ENCODE measurements at places on chromosomes 7 and 10.

GRCh38 chr10:60718886-60719285, 59.4 kb upstream of the CDK1 start:
- no peak for DNase-seq

DNA sequence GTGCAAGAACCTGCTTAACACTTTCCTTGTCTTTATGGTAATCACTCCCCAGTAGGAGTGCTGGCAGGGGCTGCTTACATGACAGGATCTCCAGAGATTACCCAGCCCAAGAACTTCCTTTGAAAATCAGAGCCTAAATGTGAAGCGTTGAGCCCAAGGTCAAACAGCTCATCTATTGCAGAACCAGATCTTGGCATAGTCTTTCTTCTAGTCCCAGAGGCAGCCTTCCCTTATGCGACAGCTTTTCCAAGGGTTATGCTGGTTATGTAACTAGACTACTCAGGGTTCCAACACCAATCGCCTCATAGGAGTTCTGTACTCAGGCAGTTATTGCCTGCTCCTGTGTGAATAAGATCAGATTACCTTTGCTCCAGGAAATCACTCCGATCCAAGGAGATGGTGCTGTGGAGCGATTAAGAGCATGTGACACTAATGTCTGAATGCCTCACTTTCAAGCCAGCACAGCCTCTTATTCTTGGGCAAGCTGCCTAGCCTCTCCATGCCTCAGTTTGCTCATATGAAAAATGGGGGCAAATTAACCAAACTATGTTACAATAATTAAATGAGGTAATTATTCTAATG, 8.4 kb upstream of the LGI1 start:
- no peak for DNase-seq

GRCh38 chr10:6607778-6608177, 27.7 kb upstream of the PRKCQ start:
- no peak for DNase-seq

DNA sequence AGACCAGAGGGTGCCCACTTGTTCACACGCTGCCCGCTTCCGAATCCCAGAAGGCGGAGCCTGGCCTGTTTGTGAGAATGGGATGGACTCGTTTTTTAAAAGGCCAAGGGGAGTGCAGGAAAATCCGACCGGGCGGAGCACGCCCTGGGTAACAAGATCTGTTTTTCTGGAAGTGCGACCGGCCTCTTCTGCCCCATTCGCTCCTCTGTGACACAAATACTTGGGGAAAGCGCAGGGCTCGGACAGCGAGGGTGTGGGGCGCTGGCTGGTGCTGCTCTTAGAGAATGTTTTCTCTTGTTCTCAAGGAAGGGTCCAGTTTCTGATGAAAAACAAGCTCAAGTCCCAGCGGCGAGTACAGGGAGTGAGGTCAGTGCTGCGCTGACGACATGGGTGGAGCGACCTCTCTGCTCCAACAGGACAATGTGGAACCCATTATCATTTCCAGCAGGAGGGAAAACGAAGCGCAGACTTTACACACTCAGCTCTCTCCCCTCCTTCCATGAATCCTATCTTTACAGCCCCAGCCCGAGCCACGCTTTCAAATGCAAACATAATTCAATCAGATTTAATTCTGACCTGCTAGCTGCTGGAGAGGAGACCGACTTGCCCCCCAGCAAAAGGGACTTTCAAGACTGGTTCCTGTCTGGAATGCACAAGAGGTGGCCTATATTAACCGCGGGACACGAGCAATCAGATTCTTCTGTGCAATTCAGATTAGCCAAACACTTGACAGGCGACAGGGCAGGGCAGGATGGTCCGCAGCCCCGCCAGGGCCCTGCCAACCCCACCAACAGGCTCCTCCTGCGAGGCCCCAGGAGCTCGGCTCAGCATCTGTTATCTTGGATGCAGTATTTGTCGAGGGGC, 1.1 kb downstream of the RADIL start:
- no peak for DNase-seq

GRCh38 chr7:17946591-17946990, 6.3 kb upstream of the SNX13 start:
- no peak for DNase-seq

DNA sequence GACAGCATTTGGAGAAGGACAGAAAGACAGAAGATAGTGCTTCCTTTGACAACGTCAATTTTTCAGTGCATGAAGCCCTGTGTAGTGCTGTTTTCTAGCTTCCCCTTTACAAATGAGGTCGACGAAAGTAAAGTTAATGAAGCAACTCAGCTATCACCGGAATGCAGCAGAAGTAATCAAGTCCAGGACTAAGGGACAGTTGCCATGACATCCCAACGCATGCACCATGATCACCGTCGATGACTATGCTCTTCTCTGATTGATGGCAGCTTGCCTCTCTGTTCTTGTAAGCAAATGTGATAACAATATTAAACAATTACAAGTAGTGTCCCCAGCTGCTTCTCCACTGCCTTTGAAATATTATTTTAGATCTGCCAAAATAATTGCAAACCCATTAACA, 205.8 kb downstream of the FRMD4A start:
- DNase-seq = no peak

- no peak for DNase-seq
Observed at GRCh38 chr10:105774881-105775280, 1133.8 kb downstream of the SORCS3 start.

DNA sequence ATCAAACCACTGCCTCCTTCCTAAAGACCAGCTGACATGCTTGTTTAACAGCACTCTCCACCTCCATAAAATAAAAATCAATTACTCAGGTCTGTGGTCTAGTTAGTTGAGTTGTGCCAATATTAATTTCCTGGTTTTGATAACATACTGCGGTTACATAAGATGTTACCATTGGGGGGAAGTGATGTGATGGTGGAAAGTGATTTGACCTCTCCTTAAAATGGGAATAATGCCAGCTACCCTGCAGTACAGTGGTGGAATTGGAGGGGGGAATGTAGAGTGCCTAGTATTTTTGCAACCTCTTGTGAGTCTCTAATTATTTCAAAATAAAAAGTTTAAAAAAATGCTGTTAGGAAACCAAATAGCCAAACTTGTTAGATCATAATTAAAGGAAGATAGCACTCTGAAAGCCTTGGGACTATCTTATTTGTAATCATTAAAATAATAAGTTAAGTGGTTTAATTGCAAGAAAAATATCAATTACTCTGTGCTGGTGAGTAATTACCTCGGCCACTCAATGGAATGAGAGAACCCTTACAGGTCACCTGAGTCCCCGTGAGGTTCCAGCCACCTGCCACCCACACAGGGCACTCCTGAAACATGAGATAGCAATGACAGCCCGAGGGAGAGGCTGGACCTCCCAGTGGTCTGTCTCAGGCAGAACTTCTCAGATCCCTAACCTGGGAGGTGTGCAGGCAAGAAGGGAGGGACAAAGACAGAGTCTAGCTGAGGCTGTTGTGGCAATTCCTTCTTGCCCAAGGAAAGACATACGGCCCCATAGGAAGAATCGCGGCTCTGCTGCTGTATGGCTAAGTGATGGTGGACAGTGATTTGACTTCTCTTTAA, 94.1 kb downstream of the SH3PXD2A start:
- no peak for DNase-seq

DNA sequence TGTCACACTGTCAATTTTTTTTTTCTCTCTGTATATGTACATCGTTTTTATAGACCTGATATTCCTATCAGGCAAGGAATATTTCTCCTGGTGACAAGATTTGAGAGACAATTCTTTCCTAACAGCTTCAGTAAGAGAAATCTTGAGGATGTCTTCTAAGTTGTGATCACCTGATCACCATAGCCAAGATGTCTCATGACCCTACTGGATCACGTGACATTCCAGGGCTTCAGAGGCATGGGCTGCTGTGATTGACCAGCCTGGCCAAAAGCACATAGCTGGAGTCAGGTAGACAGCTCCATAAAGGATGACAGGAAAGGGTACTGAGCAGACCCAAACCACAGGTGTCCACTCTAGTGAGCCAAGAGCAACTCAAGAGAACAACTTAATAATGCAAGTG, 444.9 kb downstream of the SORCS3 start:
- DNase-seq = no peak

DNA sequence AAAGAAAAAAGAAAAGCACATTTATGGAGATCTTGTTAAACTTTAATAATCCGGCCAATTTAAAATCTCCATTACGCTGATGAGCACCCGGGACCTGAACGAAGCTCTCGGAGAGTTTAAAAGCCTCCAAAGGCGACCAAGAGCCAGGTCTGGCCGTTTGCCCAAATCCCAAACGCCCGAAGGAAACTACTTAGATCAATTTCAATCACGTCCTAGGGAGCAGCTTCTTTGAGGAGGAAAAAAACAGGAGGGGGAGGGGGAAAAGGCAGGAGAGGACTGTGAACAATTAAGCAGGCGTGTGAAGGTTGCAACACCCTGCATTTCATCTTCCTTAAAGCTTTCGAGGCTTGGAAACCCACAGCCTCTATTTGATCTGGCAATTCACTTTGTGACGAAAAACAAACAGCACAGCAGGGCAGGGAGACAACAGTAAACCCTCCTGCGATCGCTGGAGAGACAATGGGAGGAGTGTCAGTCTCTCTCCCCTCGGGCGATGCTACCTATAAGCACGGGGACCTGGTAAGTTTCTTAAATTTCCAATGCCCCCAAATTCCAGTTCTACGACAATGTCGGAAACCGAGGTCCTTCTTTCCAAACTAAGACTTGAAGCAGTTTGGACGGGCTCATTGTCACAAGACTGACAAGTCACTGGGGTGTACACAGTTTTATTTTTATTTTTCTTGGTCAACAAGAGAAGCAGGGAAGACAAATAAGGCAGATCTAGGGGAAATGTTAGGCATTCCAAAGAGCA, 1.2 kb downstream of the KLF6 start:
- DNase-seq = no peak

- DNase-seq = no peak
Observed at GRCh38 chr7:115728518-115728917, 302.0 kb downstream of the TFEC start.

- no peak for DNase-seq
Observed at GRCh38 chr10:131843089-131843595, 57.7 kb upstream of the PPP2R2D start.

DNA sequence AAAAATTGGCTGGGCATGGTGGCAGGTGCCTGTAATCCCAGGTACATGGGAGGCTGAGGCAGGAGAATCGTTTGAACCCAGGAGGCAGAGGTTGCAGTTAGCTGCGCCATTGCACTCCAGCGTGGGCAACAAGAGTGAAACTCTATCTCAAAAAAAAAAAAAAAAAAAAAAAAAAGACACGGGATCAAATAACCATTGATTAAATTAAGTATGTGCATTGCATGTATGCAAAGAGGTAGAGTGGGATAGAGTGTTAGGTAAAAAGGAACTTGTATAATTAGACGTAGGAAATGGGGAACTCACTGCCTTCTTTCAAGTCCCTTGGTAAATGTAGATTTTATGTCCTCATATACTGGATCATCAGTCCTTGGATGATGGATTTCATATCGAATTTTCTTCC, 13.1 kb downstream of the VCL start:
- DNase-seq = no peak

- DNase-seq = no peak
Observed at GRCh38 chr7:91324663-91325062, 60.4 kb downstream of the FZD1 start.

DNA sequence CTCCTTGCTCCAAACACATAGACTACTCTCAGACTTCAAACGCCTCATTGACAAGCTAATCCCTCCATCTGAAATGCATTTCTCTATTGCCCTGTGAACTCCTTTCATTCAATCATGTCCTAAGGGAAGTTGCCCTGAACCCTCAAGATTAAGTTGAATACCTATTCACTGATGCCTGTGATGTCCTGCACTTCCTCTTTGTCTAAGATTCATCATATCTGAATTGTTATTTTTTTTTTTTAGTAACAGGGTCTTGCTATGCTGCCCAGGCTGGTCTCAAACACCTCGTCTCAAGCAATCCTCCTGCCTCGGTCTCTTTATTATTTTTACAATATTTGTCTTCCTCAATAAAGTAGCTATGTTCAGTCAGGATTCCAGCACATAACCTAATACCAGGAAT, 3.2 kb downstream of the PSMA2 start:
- DNase-seq = no peak

DNA sequence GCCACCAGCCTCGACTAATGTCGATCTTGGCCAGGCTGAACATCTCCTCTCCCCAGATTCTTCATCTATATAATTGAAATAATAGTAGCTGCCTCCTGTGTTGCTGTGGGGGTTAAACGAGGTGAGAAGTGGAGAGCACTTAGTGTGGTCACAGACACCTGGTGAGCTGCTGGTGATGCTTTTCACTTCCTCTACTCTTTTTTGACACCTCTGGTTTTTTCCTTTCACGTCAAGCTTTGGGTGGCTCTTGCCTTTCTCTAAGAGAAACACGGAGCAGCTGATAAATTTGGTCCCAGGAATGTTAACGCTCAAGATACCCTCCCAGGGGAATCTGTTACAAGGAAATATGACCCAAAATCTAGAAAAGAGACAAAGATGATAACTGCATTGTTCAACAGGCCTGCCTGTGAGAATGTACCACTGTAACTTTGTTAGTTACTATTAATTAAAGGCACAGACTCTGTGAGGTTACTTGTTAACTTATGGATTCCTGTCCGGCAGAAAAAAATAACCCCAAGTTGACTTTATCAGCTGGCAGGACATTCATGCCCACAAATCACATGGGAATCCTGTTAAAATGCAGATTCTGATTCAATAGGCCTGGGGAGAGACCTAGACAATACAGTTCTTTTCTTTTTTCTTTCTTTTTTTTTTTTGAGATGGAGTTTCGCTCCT, 9.5 kb upstream of the NPFFR1 start:
- DNase-seq = peak; percentile 60

DNA sequence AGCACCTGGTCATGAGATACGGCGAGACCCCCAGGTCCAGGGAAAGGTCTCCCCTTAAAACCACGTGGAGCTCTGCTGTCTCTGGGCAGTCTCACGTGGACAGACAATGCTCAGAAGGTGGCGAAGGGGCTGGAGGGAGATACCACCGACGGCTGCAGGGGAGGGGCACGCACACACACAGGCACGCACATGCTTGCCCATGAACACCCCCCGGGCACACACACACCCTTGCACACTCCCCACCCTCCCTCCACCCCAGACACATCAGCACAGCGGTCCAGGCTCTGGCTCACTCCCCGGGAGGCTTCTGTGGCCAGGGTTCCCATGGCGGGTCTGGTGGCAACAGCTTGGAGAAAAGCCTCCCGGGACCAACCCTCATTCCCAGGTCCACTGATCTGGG, 52.4 kb upstream of the TNRC18 start:
- DNase-seq = no peak

DNA sequence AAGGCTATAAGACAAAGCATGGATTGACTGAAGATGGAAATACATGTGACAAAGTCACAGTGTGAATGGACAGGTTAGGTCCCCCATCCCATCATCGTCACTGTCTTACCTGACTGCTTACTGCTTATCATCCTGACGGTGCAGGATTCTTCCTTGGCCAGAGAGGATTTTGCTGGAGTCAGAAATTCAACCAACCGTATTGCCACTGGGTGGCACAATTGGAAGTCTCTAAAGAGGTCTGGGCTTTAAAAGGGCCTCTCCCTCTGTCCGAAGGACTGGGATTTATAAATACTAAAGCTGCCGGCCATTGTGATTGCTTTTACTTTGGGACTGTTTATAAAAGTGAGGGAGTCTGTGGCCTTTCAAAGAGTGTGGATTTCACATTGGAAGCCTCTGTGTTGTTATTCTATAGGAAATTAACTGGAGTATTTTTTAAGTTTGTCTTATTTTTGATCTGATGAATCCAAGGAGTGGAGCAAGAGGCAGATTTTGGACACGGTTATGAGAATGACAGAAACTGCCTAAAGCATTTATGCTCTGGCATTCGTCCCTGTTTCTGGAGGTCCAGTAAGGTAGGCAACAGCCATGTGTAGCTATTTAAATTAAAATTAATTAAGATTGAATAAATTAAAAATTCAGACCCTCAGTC, 113.3 kb upstream of the CREB5 start:
- no peak for DNase-seq

GRCh38 chr7:135884495-135885232, 92.5 kb downstream of the MTPN start:
- no peak for DNase-seq

Measured in GM18507 (cell line).